ENCODE measurements at places on chromosomes 11 and 22. TPM values are rescaled to one million over a fixed set of nuclear protein-coding genes. Genes with fewer than 3 reads are reported as not detected.

The NLRP14 gene
- 0.10 TPM for total RNA-seq

The ACER3 gene
- total RNA-seq = 15.1 TPM

The BDNF gene
- 6.4 TPM for total RNA-seq

The MS4A8 gene
- not detected for total RNA-seq

The POTEH gene
- total RNA-seq = not detected

The SUSD2 gene
- total RNA-seq = 0.10 TPM

The A4GALT gene
- total RNA-seq = 64.8 TPM

The BTG4 gene
- not detected for total RNA-seq

The CABP7 gene
- not detected for total RNA-seq

The C1QTNF4 gene
- not detected for total RNA-seq

The APOA4 gene
- not detected for total RNA-seq
